ENCODE measurements at places on chromosomes 1 and 21. TPM values are rescaled to one million over a fixed set of nuclear protein-coding genes. Genes with fewer than 3 reads are reported as not detected.

The ZNF670 gene
- 1.5 TPM for total RNA-seq

The SEC16B gene
- 2.2 TPM for total RNA-seq

The ASAP3 gene
- total RNA-seq, result 36.4 TPM

The PPFIA4 gene
- total RNA-seq, result 16.3 TPM

- no peak for DNase-seq
Measured at GRCh38 chr1:68188060-68188538, 44.2 kb downstream of the WLS start.

- DNase-seq, result no peak
Measured at GRCh38 chr1:13604176-13604575, 20.5 kb downstream of the PDPN start.

- peak; percentile 20 for DNase-seq
Measured at GRCh38 chr21:43269440-43269839, 100.6 kb downstream of the CRYAA start.

GRCh38 chr1:157380523-157380922 lies 171.8 kb downstream of the FCRL5 start:
- DNase-seq, result no peak

GRCh38 chr1:186155594-186155993 lies 219.5 kb downstream of the TPR start:
- DNase-seq, result no peak

- peak; percentile 12 for DNase-seq
Measured at GRCh38 chr21:45352621-45353139, 52.3 kb upstream of the COL18A1 start.

GRCh38 chr1:94934551-94934950 lies 7.6 kb upstream of the CNN3 start:
- DNase-seq, result no peak

GRCh38 chr1:156836041-156836654 lies 19.5 kb upstream of the SH2D2A start:
- no peak for DNase-seq

DNA sequence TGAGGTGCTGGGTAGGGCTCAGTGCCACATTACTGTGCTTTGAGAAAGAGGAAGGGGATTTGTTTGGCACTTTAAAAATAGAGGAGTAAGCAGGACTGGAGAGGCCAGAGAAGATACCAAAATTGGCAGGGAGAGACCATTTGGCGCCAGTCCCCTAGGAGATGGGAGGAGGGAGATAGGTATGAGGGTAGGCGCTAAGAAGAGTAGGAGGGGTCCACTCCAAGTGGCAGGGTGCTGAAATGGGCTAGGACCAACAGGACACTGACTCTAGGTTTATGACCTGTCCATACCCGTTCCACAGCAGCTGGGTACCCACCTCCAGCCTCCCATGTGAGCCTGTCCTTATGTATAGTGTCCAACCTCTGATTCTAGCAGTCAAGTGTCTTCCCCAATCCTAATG lies 1.0 kb upstream of the CRTC2 start:
- DNase-seq, result no peak

- DNase-seq, result no peak
Measured at GRCh38 chr1:202951437-202951836, 6.7 kb downstream of the ADIPOR1 start.

- DNase-seq, result no peak
Measured at GRCh38 chr1:45767035-45767434, 16.6 kb upstream of the IPP start.

DNA sequence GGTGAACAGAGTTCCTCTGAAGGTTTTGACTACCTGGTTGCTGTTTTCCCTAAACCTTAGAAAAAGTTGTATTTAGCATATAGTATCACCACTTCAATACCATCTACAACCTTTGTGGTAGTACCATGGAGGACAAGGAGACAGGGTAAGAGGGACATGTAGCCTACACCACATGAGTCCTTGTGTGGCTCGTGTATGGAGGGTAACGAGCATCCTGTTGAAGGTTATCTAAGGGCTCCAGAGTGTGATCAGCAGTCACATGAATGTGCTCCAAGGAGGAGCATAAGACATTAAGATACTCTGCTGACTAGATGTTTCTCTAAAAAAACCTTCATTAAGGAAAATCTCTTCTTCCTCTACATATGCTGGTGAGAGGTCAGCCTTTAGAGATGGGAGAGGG lies 67.3 kb downstream of the VCAM1 start:
- no peak for DNase-seq

DNA sequence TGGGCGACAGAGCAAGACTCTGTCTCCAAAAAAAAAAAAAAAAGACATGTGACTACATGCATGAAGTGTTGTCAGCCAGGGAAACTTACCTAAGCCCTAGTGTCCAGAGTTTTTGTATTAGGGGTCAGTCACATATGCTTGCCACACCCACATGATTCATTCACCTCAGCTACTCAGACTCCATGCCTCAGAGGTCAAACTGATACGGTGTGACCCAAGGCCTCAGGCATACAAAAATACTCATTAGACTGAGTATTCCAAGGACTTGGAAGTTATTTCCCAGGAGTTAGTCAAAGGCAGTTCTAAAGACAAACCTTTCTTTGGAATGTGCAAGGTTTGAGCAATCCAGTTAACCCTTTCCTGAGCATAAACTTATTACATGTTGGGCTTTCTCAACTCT lies 6.3 kb upstream of the TRIM33 start:
- DNase-seq, result no peak

DNA sequence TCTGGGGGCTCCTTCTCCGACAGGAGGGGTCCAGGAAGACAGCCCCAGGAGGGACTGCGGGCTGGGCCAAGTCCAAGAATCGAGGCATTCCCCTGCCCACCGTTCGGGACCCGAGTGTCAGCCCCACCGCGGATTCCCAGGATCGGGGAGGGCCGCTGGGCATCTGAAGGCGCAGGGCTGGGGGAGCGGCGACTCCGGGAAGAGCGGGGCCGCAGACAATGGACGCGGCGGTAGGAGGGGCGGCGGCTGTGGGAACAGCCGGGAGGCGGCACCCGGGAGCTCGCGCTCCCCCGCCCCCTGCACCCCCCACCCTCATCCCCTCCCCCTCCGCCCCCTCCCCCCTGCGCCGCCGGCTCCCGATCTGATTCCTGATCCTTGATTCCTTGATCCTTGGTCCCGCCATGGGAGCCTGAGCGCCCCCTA lies at the start of gene VANGL2:
Gene VANGL2, plus strand, starts transcription at position 342 of the 423 bp plus-strand sequence. CDS start 15,274 bp downstream, outside the sequence.
- peak; percentile 84 for DNase-seq

DNA sequence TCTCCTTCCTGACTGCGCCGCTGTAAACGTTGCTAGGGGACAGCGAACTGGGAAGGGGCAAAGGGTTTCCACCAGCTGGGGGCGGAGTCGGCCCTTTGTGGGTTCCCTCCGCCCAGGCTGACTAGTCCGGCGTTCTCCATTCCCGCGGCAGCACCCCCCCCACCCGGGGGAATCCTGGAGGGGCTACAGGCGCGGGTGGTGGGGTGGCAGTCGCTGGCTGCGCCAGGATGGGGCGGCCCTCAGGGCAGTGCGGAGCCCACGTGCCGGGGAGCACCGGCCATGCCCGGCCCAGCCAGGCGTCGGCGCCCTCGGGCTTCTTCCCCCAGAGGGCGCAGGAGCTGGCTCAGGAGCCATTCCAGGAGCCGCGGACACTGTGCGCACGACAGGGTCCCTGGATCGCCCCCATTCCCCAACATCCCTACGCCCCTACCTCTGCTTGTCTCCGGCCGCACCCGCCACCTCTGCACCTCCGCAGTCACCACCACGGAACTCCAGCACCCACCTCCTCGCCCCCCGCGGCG lies 476 bp downstream of the BATF3 start:
- peak; percentile 39 for DNase-seq

DNA sequence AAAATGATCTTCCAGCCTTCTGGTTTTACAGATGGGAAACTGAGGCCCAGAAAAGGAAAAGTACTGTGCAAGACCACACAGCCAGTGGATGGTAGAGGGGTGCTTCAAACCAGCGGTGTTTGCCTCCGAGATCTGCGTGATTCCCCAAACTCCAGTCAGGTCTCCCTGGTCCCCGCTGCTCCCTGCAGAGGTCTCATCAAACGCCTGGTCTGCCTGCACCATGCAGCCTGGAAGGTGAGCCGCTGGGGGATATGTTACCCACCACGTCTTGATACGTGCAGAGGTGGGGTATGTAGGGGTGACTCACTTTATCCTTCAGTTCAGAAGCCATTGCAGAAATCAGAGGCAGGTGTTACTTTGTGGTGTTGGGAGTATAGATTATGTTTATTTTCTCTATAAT lies 56.3 kb downstream of the MYOM3 start:
- no peak for DNase-seq

DNA sequence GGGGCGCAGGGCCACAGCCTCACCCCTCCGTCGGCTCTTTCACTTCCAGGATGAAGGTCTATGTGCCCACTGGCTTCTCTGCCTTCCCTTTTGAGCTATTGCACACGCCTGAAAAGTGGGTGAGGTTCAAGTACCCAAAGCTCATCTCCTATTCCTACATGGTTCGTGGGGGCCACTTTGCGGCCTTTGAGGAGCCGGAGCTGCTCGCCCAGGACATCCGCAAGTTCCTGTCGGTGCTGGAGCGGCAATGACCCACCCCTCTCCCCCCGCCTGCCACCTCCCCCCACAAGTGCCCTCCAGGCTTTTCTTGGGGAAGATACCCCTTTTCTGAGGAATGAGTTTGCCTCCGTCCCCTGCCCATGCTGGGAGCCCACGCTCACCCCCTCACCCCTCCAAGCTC lies 35.2 kb downstream of the EPHX1 start:
- no peak for DNase-seq

DNA sequence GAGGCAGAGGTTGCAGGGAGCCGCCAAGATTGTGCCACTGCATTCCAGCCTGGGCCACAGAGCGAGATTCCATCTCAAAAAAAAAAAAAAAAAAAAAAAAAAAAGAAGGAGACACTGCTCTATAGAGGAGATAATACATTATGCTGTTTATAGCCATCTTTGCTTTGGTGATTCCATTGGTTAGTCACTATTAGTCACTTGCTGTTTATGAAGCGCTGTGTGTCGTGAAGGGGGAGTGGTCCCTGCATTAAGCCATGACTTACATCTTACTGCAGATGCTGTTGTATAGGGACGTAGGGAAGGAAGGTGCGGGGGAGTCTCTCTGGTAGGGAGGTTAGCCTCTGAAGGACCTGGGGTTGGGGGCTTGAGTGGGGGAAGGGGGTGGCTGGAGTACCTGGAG lies 48.3 kb downstream of the HUNK start:
- no peak for DNase-seq

Measured in left cardiac atrium (tissue), 4 donors.